NCI-H526 treated with DMSO at 0.1 percent for 48 hours (cell line): ENCODE measurements at places on chromosomes 7 and 10.

GRCh38 chr7:3029138-3029537, 14.5 kb downstream of the CARD11 start:
- DNase-seq: no peak

DNA sequence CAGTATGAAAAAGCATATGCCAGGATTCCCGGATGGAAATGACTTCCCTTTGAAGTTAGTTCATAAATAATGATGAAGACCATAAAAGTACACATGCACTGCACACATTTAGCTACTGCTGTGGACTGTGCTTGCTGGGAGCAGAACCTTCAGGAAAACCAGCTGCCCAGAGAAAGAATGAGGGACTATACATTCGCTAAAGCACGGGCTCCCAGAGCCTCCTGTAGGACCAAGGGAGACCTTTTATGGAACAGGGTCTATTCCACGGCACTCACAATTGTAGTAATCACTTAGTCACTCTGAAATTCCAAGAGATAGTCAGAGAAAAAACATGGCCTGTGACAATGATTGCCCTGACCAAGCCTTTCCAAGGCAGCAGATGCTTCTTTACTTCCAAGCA, 24.1 kb downstream of the SORCS3 start:
- no peak for DNase-seq

- peak; percentile 33 for DNase-seq
Measured at GRCh38 chr7:138980563-138981291, 462 bp downstream of the KIAA1549 start.

DNA sequence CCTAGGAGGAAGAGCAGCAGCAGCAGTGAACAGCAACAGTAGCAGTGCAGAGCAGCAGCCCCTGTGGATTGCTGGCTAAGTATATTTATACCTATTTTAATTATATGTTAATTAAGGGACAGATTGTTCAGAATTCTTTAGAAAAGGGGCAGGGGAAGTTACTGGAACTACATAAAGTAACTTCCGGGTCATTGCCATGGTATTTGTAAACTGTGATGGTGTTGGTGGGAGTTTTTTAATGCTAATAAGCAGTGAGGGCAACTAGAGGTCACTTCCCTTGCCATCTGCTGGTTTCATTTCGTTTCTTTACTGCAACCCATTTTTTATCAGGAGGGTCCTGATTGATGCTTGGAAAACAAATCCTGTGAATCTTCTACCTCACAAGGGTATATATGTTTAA, 229.8 kb upstream of the PODXL start:
- no peak for DNase-seq

GRCh38 chr7:102321351-102322201, 34.7 kb downstream of the SPDYE6 start:
- no peak for DNase-seq

DNA sequence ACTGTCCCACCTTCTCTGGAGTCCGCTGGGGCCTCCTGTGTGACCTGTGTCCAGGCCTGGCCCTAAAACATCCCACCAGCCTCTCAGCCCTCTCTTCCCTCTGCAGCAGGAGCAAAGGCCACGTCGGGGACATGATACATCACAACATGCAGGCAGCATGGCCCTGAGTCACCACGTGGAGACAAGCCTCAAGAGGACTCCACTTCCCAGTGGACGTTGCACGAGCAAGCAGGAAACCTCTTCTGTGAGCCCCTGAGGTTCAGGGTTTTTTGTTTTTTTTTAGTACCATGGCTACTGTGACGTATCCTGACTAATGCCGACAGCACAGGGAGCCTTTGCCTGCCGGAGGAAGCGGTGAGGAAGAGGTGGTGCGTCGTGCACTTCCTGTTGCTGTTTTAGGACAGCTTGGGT, 165.9 kb downstream of the DNAJB6 start:
- no peak for DNase-seq

DNA sequence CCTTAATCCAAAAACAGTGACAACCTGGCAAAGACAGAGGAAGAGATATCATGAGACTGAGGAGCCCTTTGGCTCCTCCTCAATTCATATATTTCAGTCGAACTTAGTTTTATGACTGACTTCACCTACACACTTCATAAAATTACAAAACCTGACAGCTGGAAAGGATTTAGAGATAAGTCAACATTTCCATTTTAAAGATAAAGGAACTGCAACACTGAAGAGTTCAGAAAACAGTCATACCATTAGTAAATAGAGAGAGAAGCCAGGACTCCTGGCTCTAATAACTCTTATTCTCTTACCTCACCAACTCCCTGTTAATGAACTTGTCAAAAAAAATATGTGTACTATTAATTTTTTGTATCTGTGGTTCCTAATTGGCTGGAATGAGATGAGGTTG, 141.0 kb upstream of the COL1A2 start:
- no peak for DNase-seq

DNA sequence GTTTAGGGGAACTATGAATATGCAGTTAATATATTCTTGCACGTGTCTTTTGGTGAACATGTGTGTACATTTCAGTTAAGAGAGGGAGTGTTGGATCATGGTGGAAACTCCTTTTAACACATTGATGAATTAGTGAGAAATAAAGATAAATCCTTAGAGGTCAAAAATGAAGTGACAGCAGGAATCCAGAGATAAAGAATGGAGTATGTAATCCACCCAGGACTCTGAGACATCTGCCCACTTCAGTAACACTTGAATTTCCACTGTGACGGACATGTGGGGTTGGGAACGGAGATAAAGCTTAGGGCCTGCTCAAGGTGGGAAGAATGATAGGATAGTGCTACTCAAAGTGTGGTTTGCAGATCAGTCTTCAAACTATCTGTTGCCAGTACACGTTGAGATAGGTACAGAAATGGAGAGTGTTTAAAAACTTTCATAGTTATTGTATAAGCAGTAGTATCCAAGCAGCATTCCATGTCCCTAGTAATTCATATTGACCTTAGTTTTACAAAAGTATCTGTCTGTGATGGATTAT, 6.6 kb upstream of the RELN start:
- DNase-seq: no peak

- DNase-seq: no peak
Measured at GRCh38 chr7:73907554-73908122, 46.7 kb downstream of the TMEM270 start.

DNA sequence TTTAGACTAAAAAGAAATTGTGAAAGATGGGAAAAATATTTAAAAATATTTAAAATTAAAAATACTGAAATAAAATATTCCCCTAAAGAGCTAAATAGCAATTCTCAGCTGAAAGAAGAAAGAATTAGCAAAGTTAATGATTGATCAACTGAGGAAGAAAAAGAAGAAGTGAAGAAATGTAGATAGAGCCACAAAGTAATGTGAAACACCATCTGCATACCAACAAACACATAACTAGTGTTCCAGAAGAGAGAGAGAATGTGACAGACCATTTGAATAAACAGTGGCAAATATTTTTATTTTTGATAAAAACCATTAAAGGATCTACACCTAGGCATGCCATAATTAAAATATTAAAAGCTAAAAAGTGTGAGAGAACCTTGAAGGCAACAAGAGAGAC, 784.5 kb upstream of the ZWINT start:
- DNase-seq: no peak

DNA sequence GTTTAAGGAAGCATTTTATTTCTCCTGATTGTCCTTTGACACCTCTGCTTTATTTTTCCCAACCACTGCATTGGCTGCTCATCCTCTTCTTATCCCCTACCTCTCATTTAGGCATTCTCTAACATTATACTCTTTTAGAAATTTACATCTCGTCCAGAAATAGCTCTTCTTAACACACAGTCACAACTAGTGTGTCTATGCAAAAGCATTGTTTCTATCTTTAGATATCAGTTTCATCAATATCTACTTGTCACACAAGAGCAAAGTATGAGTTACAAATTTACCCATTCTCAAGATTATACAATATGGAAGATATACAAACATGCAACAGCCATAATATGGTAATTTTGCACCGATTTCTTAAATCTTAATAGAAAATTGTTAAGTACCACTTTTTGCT, 35.7 kb upstream of the MDFIC start:
- DNase-seq: no peak

DNA sequence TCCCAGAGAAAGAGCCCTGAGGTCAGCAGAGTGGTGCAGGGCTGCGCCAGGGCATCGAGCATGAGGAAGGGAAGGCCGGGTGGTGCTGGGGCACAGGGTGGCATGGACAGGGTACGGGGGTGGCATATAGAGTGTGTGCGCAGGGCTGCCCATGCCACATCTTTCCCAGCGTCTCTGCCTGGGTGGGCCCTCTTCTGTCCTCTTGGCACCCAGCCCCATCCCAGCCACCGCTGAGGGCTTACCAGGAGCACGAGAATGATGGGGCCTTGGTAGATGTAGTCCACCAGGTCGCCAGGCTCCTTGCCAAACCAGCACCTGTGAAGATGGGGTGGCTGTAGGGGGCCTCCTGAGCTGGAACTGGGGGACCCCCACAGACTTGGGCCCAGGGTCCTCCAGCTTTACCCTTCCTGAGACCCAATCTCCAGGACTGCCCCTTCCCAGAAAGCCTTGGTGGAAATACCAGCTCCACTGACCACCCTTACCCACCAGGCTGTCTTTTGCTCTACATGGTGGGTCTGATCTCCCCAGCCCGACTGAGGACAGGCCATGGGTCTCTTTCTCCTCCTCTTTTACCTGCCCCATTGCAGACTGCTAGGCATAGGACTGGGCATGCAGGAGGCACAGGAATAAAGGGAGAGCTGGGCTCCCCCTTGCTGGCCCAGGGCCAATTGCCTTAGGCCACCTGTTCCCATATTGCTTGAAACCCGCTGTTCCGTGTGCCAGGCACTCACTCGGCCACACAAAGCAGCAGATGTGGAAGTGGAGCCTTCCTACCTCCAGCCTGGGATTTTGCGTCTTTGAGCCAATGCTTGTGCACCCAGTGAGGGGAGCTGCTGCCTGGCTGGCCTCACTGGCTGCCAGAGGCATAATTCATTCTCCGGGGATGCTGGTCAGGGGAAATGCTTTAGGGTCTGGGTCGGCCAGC, 21.7 kb downstream of the CRHR2 start:
- DNase-seq: no peak

DNA sequence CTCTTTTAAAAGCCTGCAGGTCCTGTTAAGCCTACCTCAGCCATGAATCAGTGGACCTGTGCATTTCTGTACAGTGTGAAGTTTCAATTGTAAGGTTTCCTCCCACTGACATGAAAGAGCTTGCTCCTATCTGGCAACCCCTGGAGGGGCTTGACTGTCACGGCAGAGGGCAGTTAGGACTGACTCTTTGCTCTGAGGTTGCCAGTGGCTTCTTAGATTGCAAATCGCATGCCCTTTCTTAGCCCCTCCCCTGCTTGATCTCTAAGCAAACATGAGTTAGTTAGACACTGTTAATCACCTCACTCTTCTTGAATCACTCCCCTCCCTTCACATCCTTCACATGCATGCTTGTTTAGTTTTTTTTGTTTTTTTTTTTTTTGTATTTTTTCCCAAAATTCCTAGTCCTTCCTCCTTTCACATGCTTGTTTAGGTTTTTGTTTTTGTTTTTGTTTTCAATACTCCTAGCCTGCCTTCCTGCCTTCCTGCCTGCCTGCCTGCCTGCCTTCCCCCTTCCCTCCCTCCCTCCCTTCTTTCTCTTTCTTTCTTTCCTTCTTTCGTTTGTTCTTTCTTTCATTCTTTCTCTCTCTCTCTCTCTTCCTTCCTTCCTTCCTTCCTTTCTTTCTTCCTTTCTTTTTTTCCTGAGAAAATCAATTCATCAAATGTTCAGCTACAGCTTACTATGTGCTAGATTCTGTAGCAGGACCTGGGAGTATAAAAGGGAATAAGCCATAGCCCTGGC, 6.0 kb upstream of the HIPK2 start:
- DNase-seq: peak; percentile 34

DNA sequence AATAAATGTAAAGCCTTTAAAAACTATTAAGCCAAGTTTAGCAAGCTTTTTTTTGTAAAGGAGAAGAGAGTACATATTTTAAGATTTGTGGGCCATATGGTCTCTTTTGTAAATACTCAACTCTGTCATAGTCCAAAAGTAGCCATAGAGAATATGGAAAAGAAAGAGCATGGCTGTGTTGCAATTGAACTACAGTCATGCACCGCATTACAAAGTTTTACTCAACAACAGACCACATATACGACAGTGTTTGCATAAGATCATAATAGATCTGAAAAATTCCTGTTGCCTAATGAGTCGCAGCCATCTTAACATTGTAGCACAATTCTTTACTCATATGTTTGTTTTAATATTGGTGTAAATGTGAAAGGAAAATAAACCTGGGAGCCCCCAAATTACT, 440.8 kb downstream of the HTR7 start:
- no peak for DNase-seq

- no peak for DNase-seq
Measured at GRCh38 chr10:100345570-100346330, 1.3 kb upstream of the SCD start.

- no peak for DNase-seq
Measured at GRCh38 chr7:19772306-19772705, 1.1 kb downstream of the TMEM196 start.

DNA sequence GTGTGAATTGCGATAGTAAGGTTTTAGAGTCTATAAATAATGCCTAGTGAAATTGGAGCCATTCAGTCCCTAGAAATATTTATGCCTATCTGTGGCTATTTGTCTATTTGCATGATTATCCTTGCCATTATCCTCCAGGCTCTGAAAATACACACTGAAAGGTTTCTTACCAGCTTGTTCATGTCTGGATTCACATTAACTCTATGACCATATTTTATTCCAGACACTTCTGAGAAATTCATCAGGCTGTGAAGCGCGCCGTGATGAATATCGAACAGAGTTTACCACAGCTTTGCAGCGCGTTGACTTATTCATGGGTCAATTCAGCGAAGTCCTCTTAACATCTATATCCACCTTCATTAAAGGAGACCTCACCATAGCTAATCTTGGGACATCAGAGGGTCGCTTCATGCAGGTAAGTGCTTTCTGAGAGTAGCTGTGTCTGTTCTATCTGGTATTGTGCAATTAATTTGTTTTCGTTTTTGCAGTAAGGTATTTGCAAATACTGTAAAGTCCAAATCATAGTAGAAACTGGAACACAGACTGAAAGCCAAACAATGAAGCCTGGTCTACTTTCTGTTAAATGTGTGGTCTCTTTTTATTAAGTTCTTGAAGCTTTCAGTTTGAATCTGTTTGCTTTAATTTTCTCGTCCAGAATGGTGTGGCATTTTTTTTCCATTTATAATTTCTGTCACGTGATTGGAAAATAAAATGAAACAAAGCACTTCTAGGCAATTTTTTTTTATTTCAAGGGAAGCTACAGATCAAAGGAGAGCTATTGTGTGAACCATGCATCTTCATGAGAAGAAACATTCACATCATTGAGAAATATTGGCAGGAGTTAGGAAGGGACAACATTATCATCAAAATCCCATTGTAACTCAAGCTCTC, 59.7 kb downstream of the MET start:
- no peak for DNase-seq

DNA sequence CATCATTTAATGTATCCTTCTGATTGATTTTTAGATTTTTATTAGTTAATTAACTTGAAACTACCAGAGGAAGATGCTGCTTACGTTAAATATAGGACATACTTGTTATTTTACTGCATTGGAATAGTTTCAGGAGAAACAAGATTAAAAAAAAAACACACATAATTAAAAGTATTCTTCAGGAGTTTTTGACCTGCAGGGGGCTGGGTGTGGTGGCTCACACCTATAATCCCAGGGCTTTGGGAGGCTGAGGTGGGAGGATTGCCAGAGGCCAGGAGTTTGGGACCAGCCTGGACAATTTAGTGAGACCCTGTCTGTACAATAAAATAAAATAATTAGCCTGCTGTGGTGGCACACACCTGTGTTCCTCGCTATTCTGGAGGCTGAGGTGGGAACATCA, 10.7 kb downstream of the CBLL1 start:
- DNase-seq: no peak

GRCh38 chr7:55556031-55556430, 16.3 kb downstream of the VOPP1 start:
- no peak for DNase-seq
